ENCODE measurements at places on chromosomes 13 and 19. TPM values are rescaled to one million over a fixed set of nuclear protein-coding genes. Genes with fewer than 3 reads are reported as not detected.

- H3K4me3 ChIP-seq, result no peak overlapping the region
- no peaks in the 10 kb centered on the region for H3K27me3 ChIP-seq
- no peaks in the 10 kb centered on the region for H3K4me1 ChIP-seq
- DNase-seq, result peak; percentile 45
- H3K27ac ChIP-seq, result no peak overlapping the region
Measured at GRCh38 chr19:38743394-38744297, 628 bp downstream of the CAPN12 start.

DNA sequence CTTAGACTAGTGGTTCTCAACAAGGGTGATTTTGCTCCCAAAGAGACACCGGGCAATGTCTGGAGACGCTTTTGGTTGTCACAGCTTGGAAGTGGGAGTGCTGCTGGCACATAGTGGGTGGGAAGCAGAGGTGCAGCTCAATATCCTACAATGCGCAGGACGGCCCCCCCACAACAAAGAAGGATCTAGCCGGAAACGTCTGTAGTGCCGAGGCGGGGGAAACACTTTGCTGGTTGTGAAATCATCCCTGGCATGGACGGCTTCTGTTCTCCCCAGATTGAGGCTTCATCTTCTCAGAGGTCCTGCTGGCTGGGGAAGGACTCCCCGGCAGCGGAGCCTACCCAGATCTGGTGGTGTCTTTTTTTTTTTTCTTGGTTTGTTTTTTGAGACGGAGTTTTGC lies 13.4 kb upstream of the SYT5 start:
- H3K27ac ChIP-seq, result no peak overlapping the region
- H3K4me3 ChIP-seq, result no peak overlapping the region
- H3K27me3 ChIP-seq, result peaks cover 15% of the 10 kb centered on the region
- no peaks in the 10 kb centered on the region for H3K4me1 ChIP-seq
- DNase-seq, result no peak
- no peaks in the 10 kb centered on the region for H3K36me3 ChIP-seq

DNA sequence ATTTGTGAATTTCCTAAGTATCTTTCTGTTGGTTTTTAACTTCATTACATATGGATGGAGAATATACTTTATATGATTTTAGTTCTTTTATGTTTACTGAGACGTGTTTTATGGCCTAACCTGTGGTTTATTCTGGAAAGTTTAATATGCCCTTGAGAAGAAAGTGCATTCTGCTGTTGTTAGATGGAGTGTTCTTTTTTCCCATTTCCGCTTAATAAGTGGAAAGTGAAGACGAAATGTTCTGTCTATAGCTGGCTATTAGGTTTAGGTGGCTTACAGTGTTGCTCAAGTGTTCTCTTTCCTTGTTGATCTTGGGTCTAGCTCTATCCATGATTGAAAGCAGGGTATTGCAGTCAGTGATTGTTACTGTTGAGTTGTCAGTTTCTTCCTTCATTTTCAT lies 17.2 kb upstream of the TIMM50 start:
- H3K4me1 ChIP-seq, result no peaks in the 10 kb centered on the region
- H3K27ac ChIP-seq, result no peak overlapping the region
- H3K4me3 ChIP-seq, result no peak overlapping the region
- DNase-seq, result no peak
- H3K27me3 ChIP-seq, result no peaks in the 10 kb centered on the region

- no peaks in the 10 kb centered on the region for H3K36me3 ChIP-seq
- H3K27ac ChIP-seq, result no peak overlapping the region
- peaks cover 28% of the 10 kb centered on the region for H3K27me3 ChIP-seq
Measured at GRCh38 chr19:48419158-48419920, 25.9 kb downstream of the GRIN2D start.

DNA sequence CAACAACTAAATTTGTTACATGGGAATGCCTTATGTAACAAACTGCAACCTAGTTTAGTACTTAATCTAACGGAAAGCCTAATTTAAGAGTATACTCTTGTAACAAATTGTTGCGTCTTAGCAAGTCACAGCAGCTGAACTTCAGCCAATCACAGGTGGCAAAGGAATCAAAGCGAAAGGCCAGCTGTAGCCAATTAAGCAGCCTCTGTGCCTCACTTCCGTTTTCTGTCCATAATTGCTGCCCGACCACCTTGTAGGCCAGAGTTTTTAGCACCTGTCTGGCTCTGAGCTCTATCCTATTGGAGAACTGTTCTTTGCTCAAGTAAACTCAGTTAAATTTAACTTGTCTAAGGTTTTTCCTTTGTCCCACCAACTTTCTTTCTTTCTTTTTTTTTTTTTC lies 18.1 kb upstream of the HSPH1 start:
- DNase-seq, result no peak
- no peak overlapping the region for H3K4me3 ChIP-seq
- H3K36me3 ChIP-seq, result no peaks in the 10 kb centered on the region
- no peak overlapping the region for H3K27ac ChIP-seq
- H3K27me3 ChIP-seq, result no peaks in the 10 kb centered on the region

DNA sequence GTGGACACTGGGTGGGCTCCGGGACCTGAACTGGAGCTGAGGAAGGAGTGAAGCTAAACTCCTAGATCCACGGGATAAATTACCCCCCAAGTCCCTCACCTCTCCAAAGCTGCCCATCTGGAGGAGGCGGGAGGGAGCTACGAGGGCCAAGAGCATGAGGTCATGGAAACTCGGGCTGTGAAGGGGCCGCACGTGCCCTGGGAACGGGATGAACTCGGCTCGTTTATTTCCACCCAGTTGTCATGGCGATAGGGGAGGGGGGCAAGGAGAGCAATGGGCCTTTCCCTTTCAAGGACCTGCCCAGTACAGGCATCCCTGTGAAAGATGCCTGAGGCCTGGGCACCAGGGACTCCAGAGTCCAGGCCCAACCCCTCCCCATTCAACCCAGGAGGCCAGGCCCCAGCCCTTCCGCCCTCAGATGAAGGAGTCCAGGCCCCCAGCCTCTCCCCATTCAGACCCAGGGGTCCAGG lies 3.8 kb downstream of the PPP1R12C start:
- peak overlapping the region; percentile 83 for H3K27ac ChIP-seq
- H3K27me3 ChIP-seq, result no peaks in the 10 kb centered on the region
- H3K4me3 ChIP-seq, result no peak overlapping the region
- H3K36me3 ChIP-seq, result peaks cover 27% of the 10 kb centered on the region
- H3K4me1 ChIP-seq, result peaks cover 47% of the 10 kb centered on the region
- peak; percentile 81 for DNase-seq

DNA sequence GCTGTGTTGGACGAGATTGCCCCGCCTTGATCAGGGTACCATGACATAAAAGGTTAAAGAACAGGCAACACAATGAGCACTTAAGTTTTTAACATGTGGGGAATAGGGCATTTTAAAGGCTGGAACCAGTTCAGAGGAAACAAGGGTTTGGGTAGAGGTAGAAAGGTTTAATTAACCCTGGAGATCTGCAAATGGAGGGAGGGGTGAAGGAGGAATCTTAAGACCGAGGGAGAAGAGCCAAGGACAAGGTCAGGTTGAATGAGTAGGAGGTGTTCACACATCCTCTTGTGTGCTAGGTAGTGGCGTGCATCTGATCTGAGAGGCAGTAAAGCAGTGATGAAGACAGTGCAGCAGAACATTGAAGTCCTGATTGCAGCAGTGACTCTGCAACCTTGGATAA lies 28.5 kb downstream of the SKA3 start:
- peaks cover 17% of the 10 kb centered on the region for H3K4me1 ChIP-seq
- no peak overlapping the region for H3K4me3 ChIP-seq
- no peak overlapping the region for H3K27ac ChIP-seq
- peaks cover 55% of the 10 kb centered on the region for H3K36me3 ChIP-seq
- no peaks in the 10 kb centered on the region for H3K27me3 ChIP-seq

GRCh38 chr13:49464085-49464484 lies 20.0 kb downstream of the SETDB2 start:
- DNase-seq, result no peak
- H3K27ac ChIP-seq, result no peak overlapping the region
- H3K36me3 ChIP-seq, result peaks cover 69% of the 10 kb centered on the region
- no peaks in the 10 kb centered on the region for H3K4me1 ChIP-seq

DNA sequence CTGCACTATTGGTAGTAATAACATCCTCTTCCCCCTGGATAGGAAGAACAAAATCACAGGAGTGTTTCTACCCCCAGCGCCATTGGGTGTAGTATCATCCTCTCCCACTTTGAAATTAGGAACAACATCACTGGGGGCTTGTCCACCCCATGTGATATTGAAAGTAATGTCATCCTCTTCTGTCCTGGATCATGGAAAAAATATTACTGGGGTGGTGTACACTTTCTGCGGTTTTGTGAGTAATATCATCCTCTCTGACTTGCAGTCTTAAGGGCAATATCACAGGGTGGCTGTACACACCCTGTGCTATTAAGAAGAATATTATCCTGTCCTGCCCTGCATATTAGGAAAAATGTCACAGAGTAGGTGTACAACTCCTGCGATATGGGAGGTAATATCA lies 4.9 kb upstream of the RGCC start:
- no peak overlapping the region for H3K27ac ChIP-seq
- DNase-seq, result no peak
- no peaks in the 10 kb centered on the region for H3K36me3 ChIP-seq
- no peaks in the 10 kb centered on the region for H3K27me3 ChIP-seq
- no peak overlapping the region for H3K4me3 ChIP-seq

Gene OR7C1
- 0.18 TPM for total RNA-seq

Gene STRN4
- total RNA-seq, result 69.1 TPM

Gene SIGLEC8
- 3.0 TPM for total RNA-seq

Gene SIGLEC10
- total RNA-seq, result 17.4 TPM

Gene CNFN
- not detected for total RNA-seq

Gene SERP2
- total RNA-seq, result 3.7 TPM
